Liver (tissue), 10 donors: ENCODE measurements at places on chromosomes 3 and 15.
A peak's percentile ranks its signal among the peaks of the same experiment; 100 is the strongest.

DNA sequence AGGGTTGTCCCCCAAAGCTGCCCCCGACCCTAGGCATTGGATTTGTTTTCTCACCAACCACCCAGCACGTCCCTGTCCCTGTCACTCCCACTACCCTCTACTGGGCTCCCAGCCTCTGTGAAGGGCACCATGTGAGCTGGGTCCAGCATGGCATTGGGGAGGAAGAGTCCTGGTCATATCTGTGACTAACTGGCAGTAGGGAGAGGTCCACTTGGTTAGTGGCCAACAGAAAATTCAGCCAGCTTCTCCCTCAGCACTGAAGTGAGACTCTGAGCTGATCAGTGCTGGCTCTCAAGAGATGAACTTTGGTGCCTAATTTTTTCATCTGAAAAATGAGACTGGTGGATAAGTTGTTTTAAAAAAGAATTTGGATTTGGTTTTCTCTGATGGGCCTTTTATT lies 11.3 kb upstream of the KIF23 start:
- DNase-seq, result peak; percentile 20

- DNase-seq, result no peak
Observed at GRCh38 chr3:120350401-120350941, 1.3 kb upstream of the LRRC58 start.

DNA sequence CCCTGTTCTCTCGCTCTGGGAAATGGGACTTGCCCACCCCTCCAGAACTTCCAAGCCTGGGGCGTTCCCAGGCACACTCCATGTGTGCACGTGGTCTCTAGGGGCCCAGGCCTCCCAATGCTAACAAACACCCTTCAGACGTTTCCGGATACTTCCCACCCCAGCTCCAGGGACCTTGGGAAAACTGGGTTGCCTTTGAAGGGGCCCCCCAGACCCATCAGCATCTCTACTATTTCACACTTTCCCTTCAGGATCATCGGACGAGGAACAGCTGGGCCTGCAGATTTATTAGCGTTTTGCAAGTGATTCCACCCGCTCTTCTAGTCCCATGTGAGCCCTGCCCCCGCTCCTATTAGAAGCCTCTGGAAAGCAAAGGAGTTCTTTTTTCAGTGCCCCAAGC lies 63.2 kb downstream of the MAGEF1 start:
- no peak for DNase-seq

DNA sequence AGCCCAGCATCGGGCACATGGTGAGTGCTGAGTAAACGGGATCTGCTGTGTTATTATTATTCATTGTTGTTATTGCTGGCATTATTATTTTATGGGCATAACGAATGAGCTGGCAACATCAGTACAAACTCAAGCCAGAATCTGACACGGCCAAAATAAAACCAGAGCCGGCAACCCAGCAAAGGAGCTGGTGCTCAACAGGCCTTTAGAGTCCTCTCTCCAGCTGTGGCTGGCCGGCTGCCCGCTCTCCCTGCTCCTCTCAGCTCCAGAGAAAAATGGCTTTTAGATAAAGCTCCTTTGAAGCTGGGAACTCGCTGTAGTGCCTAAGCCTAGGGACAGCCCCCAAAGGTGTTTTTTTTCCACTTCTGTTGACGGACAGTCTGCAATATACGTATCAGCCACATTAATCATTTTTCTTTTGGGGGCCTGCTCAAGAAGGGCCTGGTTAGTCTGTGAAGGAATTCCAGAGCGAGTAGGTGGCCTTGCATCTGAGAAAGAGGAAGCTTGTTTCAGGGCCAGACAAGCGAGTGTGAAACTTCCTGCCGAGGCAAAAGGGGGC lies 193.9 kb upstream of the UBE2E1 start:
- DNase-seq, result no peak

- no peak for DNase-seq
Observed at GRCh38 chr3:140011611-140012277, 76.8 kb downstream of the CLSTN2 start.

DNA sequence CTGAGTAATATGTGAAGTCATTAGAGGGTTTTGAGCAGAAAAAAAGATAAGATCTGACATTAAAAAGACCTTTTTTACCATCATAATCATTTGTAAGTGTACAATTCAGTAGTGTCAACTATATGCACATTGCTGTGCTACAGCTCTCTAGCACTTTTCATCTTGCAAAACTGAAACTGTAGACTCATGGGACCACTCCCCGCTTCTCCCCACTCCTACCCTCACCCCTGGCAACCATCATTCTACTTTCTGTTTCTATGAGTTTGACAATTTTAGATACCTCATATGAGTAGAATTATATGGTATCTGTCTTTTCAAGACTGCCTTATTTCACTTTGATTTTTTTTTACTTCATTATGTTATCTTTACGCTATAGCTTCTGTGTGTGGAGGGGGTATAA lies 112.8 kb downstream of the NSUN3 start:
- DNase-seq, result no peak

GRCh38 chr3:189249987-189250386 lies 78.2 kb downstream of the TPRG1 start:
- no peak for DNase-seq

GRCh38 chr3:160960568-160960967 lies 144.6 kb downstream of the B3GALNT1 start:
- DNase-seq, result no peak

GRCh38 chr3:65807225-65807624 lies 231.5 kb downstream of the MAGI1 start:
- DNase-seq, result no peak

GRCh38 chr15:65082303-65082953 lies 5.9 kb downstream of the KBTBD13 start:
- no peak for DNase-seq

DNA sequence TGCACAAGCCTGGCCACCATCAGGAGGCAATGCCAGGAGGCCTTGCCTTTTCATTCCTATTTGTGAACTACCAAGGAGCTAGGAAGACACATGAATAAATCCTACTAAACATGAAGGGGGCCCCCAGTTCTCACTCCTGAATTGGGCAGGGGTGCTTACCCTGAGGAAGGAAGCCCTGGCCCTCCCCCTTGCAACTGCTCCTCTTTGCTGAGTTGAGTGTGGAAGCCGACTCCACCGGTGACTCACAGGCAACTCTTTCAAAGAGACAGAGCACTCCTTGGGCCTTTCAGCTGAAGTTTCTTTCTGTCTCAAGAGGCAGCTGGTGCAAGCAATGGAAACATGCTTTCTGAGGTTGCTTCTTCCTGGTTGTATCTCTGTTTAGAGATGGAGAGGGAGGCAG lies 1.7 kb downstream of the GABRG3 start:
- DNase-seq, result no peak

DNA sequence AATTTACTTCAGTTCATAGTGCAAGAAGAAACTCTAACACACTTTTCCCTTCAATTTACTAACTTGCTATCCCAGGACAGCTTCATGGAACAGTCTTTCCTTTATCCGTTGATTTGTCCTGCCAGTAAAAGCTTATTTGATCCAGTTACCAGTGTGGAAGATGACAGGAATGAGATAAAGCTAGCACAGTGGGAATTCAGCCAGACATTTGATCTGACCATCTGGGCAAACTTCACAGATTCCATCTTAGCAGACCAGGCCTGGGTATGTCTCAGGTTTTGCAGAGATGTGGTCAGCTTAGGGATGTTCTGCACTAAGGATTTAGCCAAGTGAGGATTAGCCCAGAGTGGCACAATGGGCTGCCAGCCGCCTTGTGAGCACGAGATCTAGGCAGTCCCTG lies 19.7 kb downstream of the CEMIP start:
- DNase-seq, result no peak

- no peak for DNase-seq
Observed at GRCh38 chr15:77838595-77838994, 205.9 kb upstream of the LINGO1 start.

DNA sequence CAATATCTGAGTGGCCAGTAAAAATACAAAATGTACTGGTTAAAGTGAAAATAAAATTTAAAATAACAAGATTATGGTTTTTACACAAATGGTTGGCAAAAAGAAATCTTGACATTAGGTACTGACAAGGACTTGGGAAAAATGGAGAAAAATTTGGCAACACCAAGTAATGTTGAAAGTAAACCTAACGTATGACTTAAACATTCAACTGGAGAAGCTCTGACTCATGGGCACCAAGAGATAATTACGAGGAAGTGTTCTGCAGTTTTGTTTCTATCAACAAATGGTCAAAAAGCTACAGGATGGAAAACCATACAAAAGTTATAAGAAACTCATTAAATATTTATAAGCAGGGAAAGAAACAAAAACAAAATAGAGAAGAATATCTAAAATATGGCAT lies 177.7 kb downstream of the ZNF385D start:
- no peak for DNase-seq

- no peak for DNase-seq
Observed at GRCh38 chr3:67382536-67382935, 271.9 kb downstream of the SUCLG2 start.

- DNase-seq, result no peak
Observed at GRCh38 chr15:97479957-97480356, 480.5 kb upstream of the ARRDC4 start.

- DNase-seq, result peak; percentile 22
Observed at GRCh38 chr3:126019683-126020082, 50.7 kb downstream of the ROPN1B start.

GRCh38 chr3:16896820-16897219 lies 12.1 kb downstream of the PLCL2 start:
- DNase-seq, result no peak

GRCh38 chr3:46660543-46661523 lies 32.6 kb downstream of the ALS2CL start:
- DNase-seq, result peak; percentile 27

GRCh38 chr15:98375513-98376340 lies 272.6 kb upstream of the IGF1R start:
- no peak for DNase-seq

DNA sequence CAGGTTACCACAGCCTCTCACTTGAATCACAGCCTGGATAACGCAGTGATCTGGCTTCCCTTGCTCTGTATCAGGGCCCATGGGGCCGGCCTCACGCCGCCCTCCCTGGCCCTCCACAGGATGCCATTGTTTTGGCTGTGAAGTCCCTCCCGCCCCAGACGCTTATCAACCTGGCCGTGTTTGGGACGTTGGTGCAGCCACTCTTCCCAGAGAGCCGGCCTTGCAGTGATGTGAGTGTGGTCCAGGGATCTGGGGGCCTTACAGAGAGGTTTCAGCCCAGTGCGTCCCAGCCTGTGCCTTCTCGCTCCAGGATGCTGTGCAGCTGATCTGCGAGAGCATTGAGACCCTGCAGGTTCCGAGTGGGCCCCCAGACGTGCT lies 6.6 kb downstream of the VWA5B2 start:
- no peak for DNase-seq

GRCh38 chr15:50906954-50907600 lies 1.4 kb upstream of the AP4E1 start:
- DNase-seq, result peak; percentile 39

DNA sequence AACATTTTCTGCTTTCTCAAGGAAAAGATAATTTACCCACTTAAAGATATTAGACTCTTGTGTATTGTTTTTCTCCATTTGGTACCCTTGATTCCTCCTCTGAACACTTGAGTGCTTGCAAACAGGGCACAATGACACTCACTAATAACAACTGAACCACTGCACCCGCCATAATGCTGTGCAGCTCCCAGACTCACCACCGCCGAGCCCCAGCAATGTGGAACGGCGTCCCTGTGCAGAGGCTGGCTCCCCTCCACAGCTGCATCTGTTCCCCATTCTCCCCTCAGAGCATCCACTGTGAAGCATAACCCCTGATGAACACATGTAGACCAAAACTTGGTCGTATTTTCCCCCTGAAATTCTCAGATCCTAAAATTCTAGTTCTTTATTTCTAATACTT lies 276.2 kb upstream of the PLSCR5 start:
- DNase-seq, result no peak

DNA sequence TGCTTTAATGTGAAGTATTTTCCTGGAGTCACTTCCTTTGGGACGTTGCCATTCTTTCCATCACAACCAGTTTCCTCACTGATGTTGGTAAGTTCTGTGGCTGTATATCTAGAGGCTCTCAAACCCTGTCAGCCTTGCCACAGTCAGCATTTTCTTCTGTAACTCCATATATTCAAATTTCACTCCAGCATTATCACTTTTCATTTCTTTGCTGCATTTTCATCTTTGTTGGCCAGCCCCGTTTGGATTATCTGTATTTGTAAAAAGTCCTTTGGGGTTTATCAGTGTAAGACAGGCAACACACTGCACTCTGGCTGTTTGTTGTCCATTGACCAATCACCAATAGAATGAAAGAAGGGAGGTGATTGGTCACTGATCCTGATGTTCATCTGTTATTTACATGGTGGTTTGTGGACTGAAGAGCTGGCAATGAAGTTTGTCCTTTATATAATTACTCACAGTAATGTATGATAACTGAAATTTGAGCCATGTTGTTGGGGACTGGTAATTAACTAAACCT lies 20.3 kb downstream of the GMPS start:
- DNase-seq, result peak; percentile 46

DNA sequence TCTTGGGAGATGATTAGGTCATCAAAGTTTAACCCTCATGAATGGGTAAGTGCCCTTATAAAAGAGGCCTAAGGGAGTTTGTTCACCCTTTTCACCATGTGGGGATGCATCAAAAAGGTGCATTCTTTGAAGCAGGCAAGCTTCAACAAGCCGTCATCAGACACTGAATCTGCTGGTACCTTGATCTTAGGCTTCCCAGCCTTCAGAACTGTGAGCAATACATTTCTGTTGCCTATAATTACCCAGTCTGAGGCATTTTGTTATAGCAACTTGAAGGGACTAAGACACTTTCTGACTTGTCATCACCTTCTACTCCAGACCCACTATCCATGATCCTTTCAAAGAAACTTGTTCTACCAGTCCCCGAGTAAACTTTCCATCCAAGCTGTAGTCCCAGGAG lies 44.6 kb upstream of the LRRC58 start:
- DNase-seq, result no peak

- no peak for DNase-seq
Observed at GRCh38 chr3:113844622-113845222, 6.1 kb downstream of the GRAMD1C start.

GRCh38 chr15:39510001-39510701 lies 70.7 kb upstream of the THBS1 start:
- DNase-seq, result no peak

- no peak for DNase-seq
Observed at GRCh38 chr15:51341366-51342226, at the start of gene GLDN. Gene GLDN, plus strand, starts transcription at chr15:51341655. Its CDS starts 30 bp downstream, at chr15:51341685.

GRCh38 chr3:111260878-111261277 lies 189.3 kb downstream of the NECTIN3 start:
- no peak for DNase-seq
